ENCODE measurements at places on chromosomes 6 and 20. TPM values are rescaled to one million over a fixed set of nuclear protein-coding genes. Genes with fewer than 3 reads are reported as not detected.

The RHAG gene
- not detected for total RNA-seq

GRCh38 chr20:18092890-18093289 lies 35.2 kb upstream of the OVOL2 start:
- no peak overlapping the region for H3K27ac ChIP-seq
- no peaks in the 10 kb centered on the region for H3K27me3 ChIP-seq
- no peak overlapping the region for H3K4me3 ChIP-seq
- no peaks in the 10 kb centered on the region for H3K4me1 ChIP-seq

- H3K27ac ChIP-seq: no peak overlapping the region
- H3K4me3 ChIP-seq: no peak overlapping the region
- H3K27me3 ChIP-seq: peaks cover 23% of the 10 kb centered on the region
- no peak for DNase-seq
- no peaks in the 10 kb centered on the region for H3K4me1 ChIP-seq
Measured at GRCh38 chr20:57061051-57061900, 205.2 kb downstream of the BMP7 start.

The SLC22A23 gene
- 42.6 TPM for total RNA-seq

- H3K27me3 ChIP-seq: no peaks in the 10 kb centered on the region
- no peak overlapping the region for H3K4me3 ChIP-seq
- no peak for DNase-seq
- H3K4me1 ChIP-seq: peaks cover 61% of the 10 kb centered on the region
- peak overlapping the region; percentile 17 for H3K27ac ChIP-seq
- no peaks in the 10 kb centered on the region for H3K36me3 ChIP-seq
Measured at GRCh38 chr6:15893556-15894253, 230.9 kb upstream of the DTNBP1 start.

DNA sequence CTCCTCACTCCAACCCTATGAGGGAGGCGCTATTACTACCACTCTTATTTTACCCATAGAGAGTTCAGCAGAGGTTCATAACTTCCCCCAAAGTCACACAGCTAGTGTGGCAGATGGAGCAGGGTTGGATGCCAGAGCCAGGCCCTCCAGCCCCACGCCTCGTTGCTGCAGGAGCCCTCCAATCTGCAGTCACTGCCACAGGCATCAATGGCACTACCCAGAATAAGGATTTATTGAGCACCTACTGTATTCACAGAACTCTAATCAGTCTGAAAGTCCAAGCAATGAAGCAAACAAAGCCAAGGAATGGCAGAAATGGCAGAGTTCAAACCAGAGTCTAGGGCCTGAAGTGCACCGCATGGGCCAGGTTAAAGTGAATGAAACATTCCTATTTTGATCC lies 144.9 kb downstream of the LPA start:
- no peaks in the 10 kb centered on the region for H3K36me3 ChIP-seq
- H3K4me3 ChIP-seq: no peak overlapping the region
- no peaks in the 10 kb centered on the region for H3K27me3 ChIP-seq
- DNase-seq: no peak
